GM13976 (cell line): ENCODE measurements at places on chromosomes 3 and 15.
A peak's percentile ranks its signal among the peaks of the same experiment; 100 is the strongest.

DNA sequence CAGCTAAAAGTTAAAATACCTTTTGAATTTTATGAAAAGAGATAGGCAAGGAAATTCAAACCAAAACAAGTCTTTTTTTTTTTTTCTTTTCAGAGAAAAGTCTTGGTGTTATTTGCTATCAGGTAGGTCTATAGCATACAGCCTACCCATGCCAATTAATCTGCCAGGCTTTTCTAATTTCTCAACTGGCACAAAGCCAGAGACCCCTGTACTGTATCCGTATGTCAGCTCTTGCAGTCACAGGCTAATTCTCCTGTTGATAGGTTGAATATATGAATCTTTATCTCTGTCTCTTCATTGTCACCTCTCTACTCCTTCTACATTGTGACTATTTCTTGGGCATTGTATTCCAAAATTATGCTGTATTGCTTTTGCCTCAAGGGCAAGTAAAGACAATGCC is 133.4 kb downstream of the IL5RA start:
- no peak for DNase-seq

- DNase-seq = no peak
Measured at GRCh38 chr3:72641684-72642083, 206.6 kb downstream of the SHQ1 start.

GRCh38 chr3:155196131-155197021 is 97.1 kb downstream of the STRIT1 start:
- no peak for DNase-seq

DNA sequence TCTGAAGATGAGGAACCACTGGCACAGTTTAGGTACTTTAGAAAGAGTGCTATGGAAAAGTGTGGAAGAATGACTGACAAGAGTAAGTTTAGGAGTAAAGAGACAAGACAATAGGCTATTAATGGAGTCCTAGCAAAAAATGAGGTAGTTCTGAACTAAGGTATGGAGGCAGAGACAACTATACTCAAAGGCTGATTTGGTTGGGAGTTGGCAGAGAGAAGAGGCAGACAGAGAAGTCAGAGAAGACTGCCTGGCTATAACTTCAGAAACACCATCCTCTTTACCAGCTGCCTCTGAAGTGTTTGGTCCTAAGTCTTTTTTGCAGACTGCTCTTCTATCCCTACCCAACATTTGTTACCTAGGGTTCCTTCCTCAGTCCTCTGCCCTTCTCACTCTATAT is 19.2 kb downstream of the DYNC1LI1 start:
- no peak for DNase-seq

GRCh38 chr15:58738046-58738707 is 11.3 kb downstream of the ADAM10 start:
- DNase-seq = no peak

GRCh38 chr3:125605756-125606155 is 10.5 kb upstream of the OSBPL11 start:
- DNase-seq = no peak

DNA sequence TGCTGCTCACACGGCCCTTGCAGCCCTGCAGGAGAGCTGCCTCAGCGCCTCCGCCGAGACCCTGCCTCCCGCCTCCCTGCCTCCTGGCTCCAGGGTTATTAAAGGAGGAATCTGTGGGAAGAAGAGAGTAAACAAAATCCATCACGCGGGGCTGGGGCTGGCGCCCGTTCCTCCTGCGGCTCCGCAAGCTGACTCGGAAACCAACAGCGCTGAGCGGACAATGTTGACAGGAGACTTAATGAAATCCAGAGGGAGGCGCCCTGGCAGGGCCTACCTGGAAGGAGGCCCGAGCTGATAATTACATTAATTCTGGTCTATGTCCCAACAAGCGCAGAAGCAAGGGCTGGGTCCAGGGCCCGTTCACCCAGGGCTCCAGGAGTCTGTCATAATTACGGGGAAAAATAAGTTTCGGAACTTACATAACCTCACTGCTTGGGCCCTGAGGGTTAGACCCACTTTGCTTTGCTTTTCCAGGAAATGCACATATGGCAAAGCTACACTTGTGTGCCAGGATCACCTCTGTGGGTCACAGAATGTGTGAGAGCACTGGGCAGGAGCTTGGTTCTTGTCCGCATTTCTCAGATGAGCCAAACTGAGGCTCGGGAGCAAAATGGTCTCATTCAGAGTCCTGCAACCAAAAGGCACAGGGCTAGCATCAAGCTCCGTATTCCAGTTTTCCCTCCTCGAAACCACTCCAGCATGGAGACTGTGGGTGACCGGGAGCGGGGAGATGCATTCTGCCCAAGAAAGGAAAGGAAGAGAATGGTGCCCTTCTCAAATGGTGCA is 43.8 kb upstream of the SLC6A6 start:
- no peak for DNase-seq

GRCh38 chr3:58333206-58334012 is 717 bp downstream of the PXK start:
- DNase-seq = peak; percentile 75

GRCh38 chr3:152360966-152361365 is 92.2 kb downstream of the MBNL1 start:
- no peak for DNase-seq

- DNase-seq = no peak
Measured at GRCh38 chr3:67642734-67643133, 11.7 kb downstream of the SUCLG2 start.

DNA sequence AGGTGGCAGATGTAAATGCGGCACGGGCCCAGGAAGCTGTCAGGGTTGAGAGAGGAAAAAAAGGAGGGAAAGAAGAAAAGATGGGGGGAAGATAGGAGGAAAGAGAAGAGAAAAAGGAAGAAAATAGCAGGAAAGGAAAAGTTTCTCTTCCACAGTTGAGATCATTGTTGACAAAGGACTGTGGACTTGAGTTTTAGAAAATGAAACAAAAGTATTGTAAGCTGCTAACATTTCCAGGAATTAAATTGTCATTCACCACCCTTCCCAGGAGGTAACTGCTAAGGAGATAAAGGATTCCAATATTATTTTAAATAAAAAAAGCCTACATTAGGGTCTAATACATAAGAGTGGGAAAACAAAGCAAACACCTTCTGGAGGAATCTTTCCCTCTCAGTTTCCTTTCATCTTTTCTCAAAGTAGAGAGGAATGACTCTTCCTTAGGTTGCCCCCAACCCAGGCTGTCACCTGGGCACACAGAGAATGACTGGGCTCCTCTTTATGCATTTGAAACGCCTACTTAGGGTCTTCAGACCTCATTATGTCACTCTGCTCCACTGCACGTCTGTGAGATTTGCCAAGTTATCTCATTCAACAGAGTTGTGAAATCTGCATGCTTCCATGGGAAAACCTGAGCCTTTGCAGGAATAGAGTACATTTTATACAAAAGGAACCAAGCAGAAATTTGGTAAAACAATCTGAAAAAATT is 194.0 kb downstream of the TNIK start:
- no peak for DNase-seq

- DNase-seq = no peak
Measured at GRCh38 chr3:64411101-64411500, 185.8 kb upstream of the PRICKLE2 start.

DNA sequence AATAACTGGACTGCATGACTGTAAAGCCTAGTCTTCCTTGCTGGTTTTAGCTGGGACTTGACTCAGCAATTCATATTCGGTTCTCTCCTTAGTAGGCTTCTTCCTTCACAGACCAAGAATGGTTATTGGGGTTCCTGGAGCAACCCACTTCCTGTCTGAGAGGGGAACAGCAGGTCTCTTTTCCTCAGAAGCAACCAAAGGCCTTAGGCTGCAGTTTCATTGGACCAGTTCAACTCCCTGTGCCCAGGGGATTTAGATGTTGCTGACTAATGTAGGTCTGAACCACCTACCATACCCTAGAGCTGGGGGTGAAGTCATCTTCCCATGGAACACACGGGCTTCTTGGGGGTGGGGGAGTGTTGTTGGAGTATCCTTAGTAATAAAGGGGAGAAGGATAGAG is 84.0 kb upstream of the SKOR1 start:
- DNase-seq = no peak

DNA sequence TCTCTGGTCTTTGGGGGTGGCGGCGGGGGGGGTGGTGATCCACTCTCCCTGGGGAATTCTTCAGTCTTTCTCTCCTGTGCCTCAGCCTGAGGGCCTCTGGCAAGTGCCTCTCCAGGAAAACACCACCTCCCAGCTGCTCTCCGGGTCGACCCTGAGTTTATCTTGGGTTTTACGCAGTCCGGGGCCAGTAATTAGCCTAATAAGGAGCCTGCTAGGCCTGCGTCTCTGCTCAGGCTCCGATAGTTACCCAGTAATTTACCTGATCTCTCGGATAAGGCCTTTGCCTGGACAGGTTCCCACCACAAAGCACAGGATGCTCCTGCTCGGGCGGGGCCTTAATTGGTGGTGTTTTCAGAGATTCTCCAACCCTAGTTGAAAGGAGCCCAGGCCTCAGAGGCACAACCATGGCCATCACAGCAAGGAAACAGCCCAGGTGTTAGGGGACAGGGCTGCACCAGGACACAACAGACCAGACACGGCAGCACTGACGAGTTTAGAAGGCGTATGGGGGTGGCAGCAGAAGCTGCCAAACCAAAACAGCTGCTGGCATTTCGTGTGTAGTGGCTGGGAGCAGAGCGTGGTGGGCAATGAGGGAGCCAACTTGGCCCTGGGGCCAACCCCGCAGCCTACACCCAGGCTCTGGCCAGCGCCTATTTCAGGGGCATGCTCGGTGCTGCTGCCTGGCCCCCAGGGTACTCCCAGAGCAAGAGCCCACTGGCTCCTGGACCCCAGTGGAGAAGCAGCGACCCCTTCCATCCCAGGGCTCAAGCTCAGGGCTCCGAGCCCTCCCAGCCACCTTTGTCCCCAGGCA is 71.4 kb downstream of the KLF13 start:
- peak; percentile 20 for DNase-seq

- DNase-seq = no peak
Measured at GRCh38 chr3:129657261-129658046, 51.0 kb upstream of the PLXND1 start.

DNA sequence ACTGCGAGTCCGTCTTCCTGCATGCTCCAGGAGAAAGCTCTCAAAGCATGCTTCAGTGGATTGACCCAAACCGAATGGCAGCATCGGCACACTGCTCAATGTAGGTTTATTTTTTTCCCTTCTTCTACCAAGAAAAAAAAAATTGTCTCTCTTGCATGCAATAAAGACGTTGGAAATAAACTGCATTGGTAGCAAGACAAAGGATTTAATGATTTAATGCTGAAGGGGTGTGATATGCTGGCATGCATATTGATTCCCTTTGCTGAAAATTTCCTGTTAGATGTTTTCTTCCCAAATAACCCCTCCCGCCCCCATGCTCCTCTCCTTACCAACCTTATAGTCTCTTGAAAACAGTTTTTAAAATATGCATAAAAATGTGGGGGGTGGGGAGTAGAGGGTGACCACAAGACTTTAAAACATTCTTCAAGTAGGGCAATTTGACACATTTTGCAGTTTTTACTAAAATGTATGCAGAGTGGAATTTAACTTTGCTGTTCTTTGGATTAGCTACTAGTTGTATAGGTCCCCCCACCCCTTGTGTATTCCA is 799 bp downstream of the RARB start:
- no peak for DNase-seq

DNA sequence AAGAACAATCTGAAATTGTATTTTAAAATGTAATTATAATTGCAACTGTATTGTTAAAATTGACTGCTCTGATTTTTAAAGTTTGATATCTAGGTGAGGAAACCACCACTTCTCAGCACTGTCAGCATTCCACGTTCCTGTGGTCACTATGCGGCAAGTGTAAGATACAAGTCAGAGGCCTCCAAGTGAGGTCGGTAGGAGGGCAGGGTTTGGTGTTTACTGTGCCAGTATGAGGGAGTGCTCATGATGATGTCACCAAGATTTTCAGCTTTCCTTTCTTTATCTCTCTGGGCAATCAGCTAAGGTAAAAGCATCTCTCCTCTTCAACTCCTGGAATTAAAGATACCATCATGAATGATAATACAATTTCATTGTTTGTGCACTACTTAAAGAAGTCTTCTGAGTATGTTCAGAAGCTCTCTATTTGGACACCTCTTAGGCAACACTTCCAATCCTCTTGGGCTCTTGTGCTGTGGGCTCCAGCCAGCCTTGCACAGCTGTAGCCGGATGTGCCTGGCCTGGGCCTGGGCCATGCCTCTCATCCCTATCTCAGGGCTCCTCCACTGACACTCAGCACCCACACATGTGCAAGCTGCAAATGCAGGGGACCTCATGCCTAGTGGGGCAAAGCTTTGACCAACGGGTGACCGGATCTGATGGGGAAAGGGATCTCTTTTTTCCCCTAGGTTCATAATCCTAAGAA is 42.9 kb downstream of the CCR3 start:
- DNase-seq = no peak

- DNase-seq = no peak
Measured at GRCh38 chr15:60442763-60443162, 36.2 kb downstream of the ICE2 start.

GRCh38 chr3:12832350-12833221 is 8.8 kb downstream of the RPL32 start:
- no peak for DNase-seq

GRCh38 chr3:69901802-69902201 is 97.7 kb upstream of the SAMMSON start:
- no peak for DNase-seq

GRCh38 chr15:77839456-77839855 is 206.7 kb upstream of the LINGO1 start:
- DNase-seq = no peak

GRCh38 chr3:170361711-170362110 is 4.2 kb downstream of the SKIL start:
- DNase-seq = no peak

DNA sequence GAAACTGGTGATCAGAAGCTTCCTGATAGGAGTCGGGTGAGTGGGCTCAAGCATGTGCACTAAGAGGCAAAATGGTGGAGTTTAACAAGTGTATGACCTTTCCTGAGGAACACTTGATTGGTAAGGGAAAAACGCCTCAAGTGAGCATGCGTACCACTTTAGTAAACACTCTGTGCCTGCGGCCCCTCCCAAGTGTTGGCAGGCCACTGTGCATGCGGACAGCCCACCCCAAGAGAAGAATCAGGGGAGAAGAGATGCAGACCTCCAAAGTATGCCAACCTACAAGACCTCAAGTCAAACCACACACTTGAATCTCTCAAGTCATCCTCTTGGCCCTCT is 122.3 kb downstream of the CTNNB1 start:
- DNase-seq = no peak

DNA sequence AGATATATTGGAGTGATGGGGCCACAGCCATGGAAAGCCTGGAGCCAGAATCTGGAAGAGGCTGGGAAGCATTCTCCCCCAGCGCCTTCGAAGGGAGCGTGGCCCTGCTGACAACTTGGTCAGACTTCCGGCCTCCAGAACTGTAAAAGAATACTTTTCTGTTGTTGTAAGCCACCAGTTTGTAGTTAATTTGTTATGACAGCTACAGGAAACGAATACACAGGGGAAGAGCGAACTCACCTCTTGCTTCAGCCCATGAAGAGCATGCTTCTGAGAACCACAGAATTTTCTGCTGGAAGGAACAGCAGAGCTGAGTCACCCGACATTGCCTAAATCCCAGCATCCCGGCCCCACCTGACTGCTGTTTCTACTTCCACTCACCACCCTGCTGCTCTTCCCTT is 501.7 kb downstream of the SHQ1 start:
- no peak for DNase-seq

- DNase-seq = peak; percentile 62
Measured at GRCh38 chr3:45795882-45796765, at the start of gene SLC6A20. Gene SLC6A20 (minus strand): TSS chr3:45796536. CDS start chr3:45796419, 117 bp downstream.
